ENCODE measurements at places on chromosomes 6 and 20.
A peak's percentile ranks its signal among the peaks of the same experiment; 100 is the strongest.

- peak; percentile 91 for DNase-seq
These were observed 155.6 kb upstream of the SNX9 start for GRCh38 chr6:157667211-157668008.

GRCh38 chr20:6884114-6884513 lies 116.6 kb downstream of the BMP2 start:
- no peak for DNase-seq

DNA sequence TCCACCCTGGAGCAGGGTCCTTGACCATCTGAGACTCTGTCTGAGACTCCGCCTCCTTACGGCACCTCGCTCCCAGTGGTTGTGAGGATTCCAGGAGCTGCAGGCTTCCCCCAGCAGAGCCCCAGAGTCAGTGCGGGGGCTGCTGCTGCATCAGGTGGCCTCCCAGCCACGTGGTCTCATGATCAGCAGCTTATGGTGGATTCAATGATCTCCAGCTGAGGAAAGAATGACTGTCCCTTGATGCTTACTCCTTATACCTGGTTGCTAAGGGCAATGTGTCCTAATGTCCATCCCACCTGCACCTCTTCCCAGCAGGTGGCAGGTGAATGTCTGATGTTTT lies 40.0 kb downstream of the SLC22A1 start:
- DNase-seq, result no peak

GRCh38 chr6:14950103-14950969 lies 295.5 kb upstream of the JARID2 start:
- DNase-seq, result no peak

GRCh38 chr6:166308769-166309589 lies 787 bp upstream of the PRR18 start:
- DNase-seq, result no peak

- DNase-seq, result peak; percentile 70
These were observed 798 bp downstream of the DSP start for GRCh38 chr6:7542065-7542873.

GRCh38 chr6:31495580-31495979 lies 2.4 kb upstream of the MICB start:
- no peak for DNase-seq

DNA sequence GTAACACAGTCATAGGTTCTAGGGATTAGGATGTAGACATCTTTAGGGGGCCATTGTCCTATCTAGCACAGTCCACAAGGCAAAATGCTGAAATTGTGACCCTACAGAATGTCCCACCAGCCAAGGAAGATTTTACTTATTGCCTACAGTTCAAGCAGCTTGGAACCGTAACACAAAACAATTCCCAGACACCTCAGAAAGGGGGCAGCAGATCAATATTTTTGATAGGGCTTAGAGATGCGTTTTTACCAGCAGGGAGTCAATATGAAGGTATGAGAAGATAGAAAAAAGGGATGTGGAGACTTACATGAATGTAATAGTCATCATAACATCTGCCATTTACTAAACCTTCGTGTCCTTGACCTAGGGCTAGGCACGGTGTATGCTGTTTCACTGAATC lies 81.0 kb downstream of the TMEM170B start:
- DNase-seq, result no peak

- no peak for DNase-seq
These were observed 118.2 kb downstream of the BACH2 start for GRCh38 chr6:90178384-90178855.

Data from kidney (tissue), 22 donors.